Adrenal gland (tissue), 19 donors: ENCODE measurements at places on chromosomes 3 and 15. TPM values are rescaled to one million over a fixed set of nuclear protein-coding genes. Genes with fewer than 3 reads are reported as not detected.

Gene SLC15A2
- 0.51 TPM for polyA plus RNA-seq

- H3K27me3 ChIP-seq: no peaks in the 10 kb centered on the region
- DNase-seq: no peak
Measured at GRCh38 chr3:71509066-71509465, 74.5 kb downstream of the FOXP1 start.

DNA sequence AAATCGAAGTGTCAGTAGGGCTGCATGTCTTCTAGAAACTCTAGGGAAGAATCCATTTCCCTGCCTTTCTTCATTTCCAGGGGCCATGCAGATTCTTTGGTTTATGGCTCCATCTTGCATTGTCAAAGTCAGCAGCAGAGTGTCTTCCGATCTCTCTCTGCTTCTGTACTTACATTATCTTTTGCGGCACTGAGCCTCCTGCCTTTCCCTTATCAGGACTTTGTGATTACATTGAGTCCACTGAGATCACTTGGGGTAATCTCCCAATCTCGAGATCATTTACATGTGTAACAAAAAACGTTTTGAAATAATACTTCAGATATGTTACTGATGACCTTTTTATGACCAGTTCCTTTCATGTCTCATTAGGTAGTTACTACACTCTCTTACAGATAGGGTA lies 695.9 kb downstream of the NSUN3 start:
- no peaks in the 10 kb centered on the region for H3K27me3 ChIP-seq
- H3K27ac ChIP-seq: no peak overlapping the region
- no peaks in the 10 kb centered on the region for H3K4me1 ChIP-seq
- DNase-seq: no peak
- H3K36me3 ChIP-seq: no peaks in the 10 kb centered on the region

DNA sequence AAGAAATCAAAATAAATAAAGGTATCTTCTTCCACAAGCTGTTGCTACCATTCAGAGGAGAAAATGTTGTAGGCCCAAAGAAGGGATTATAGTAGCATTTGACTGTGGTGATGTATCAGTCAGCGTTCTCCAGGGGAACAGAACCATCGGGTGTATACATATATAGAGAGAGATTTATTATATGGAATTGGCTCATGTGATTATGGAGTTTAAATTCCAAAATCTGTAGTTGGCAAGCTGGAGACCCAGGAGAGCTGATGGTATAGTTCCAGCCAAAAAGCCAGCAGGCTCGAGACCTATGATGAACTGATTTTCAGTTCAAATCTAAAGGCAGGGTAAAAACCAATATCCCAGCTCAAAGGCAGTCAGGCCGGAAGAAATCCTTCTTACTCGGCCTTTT lies 7.4 kb upstream of the SPG21 start:
- H3K4me1 ChIP-seq: no peaks in the 10 kb centered on the region
- DNase-seq: no peak
- no peak overlapping the region for H3K27ac ChIP-seq
- no peak overlapping the region for H3K4me3 ChIP-seq

- H3K27ac ChIP-seq: no peak overlapping the region
- no peaks in the 10 kb centered on the region for H3K4me1 ChIP-seq
- H3K4me3 ChIP-seq: peak overlapping the region; percentile 41
- peaks cover 2% of the 10 kb centered on the region for H3K36me3 ChIP-seq
Measured at GRCh38 chr15:82999905-83000671, 11.4 kb downstream of the C15orf40 start.

- no peaks in the 10 kb centered on the region for H3K27me3 ChIP-seq
- H3K27ac ChIP-seq: no peak overlapping the region
- H3K4me3 ChIP-seq: no peak overlapping the region
- H3K4me1 ChIP-seq: no peaks in the 10 kb centered on the region
- H3K36me3 ChIP-seq: no peaks in the 10 kb centered on the region
Measured at GRCh38 chr3:150527464-150528255, 18.6 kb downstream of the SERP1 start.
